RCC 7860 (cell line): ENCODE measurements at places on chromosomes 13 and 19.

DNA sequence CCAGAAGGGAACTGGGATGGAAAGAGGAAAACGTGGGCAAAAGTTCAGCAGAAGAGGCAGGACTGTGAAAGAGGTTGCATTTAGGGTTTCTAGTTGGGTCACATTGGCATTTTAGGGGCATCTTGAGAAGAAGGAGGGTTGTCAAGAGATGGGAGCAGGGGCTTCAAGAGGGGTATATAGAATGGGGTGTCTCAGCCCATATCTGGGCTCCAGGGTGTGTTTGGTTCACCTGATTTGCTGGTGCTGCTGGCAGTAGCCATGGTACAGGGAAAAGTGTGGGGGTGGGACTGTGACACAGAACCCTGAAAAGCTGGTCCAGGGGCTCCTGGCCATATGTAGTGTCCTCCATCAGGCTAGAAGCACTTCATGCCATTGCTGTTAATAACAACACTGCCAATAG is 22.5 kb downstream of the MAST3 start:
- DNase-seq, result no peak

DNA sequence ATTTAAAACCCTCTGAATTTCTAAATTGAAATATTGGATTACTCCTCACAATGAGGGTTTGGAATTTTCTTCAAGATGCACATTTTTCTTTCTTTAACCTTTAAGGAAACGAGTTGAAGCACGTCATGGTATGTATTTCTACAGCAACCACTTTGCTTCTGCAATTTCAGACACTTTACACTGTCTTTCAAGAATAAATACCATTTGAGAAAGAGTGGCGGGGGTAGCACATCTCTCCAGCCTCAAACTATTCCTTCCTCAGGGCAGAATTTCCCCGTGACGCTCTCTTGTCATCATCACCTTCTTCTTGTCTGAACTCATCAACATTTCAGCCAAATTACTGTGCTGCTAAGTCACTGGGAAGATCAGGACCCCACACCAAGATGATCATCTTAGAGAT is 1073.4 kb downstream of the EFNB2 start:
- no peak for DNase-seq

- no peak for DNase-seq
Observed at GRCh38 chr13:39016787-39017186, 21.1 kb downstream of the PROSER1 start.

GRCh38 chr19:16871871-16872270 is 16.9 kb upstream of the F2RL3 start:
- DNase-seq, result no peak

- no peak for DNase-seq
Observed at GRCh38 chr19:57557659-57558058, 2.0 kb downstream of the ZNF550 start.

DNA sequence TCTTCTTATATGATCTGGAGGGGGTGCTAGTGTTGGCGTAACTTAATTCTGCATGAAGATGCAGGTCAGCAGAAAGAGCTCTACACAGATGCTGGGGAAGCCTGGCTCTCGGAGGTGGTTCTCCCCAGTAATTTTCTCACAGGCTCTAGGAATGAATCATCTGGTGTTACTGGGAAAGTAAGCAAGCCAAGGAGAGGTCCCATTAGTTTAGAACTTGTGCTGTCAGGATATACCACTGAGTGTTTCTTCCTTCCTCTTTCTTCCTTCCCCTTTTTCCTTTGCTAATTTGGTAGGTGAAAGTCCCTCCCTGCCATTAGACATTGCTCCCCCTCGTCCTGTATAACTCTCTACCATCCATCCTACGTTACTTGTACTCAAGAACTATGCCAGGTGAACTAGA is 68.3 kb downstream of the ATP8A2 start:
- no peak for DNase-seq

- no peak for DNase-seq
Observed at GRCh38 chr13:32902029-32902780, 114.0 kb upstream of the KL start.

DNA sequence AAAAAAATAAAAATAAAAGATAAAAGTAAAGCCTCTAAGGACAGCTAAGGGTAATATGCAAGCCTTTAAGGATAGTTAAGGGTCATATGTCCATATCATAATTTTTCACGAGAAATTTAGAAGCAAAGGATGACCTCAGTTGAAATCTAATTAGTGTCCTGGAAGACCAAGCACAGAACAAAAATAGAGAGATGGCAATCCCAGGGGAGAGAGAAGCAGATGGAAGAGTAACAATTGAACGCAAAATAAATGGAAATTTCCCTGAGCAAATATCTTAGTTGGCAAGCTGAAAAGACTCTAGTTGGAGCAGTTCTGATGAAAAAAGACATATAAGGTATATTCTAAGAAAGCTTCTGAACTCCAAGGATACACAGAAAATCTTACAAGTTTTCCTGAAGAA is 275.4 kb downstream of the NALCN start:
- DNase-seq, result no peak

GRCh38 chr13:35139591-35139990 is 197.5 kb downstream of the NBEA start:
- no peak for DNase-seq

DNA sequence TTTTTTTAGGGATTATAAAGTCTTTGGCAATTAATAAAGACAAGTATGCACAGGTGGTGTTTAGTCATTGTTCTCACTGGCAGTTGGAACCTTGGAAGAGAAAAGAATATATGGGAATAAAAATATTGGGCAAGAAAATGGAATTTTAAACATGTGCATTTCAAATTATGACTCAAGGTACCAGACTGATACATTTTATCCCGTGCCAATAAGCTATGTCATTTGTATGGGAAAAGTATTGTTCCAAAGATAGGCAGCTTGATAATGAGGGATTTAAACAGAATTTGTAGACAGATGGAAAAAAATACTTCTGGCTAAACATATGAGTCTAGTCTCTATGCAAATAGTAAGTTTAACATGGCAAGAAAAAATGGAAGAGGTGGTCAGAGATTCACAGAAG is 169.5 kb upstream of the UFM1 start:
- DNase-seq, result no peak

DNA sequence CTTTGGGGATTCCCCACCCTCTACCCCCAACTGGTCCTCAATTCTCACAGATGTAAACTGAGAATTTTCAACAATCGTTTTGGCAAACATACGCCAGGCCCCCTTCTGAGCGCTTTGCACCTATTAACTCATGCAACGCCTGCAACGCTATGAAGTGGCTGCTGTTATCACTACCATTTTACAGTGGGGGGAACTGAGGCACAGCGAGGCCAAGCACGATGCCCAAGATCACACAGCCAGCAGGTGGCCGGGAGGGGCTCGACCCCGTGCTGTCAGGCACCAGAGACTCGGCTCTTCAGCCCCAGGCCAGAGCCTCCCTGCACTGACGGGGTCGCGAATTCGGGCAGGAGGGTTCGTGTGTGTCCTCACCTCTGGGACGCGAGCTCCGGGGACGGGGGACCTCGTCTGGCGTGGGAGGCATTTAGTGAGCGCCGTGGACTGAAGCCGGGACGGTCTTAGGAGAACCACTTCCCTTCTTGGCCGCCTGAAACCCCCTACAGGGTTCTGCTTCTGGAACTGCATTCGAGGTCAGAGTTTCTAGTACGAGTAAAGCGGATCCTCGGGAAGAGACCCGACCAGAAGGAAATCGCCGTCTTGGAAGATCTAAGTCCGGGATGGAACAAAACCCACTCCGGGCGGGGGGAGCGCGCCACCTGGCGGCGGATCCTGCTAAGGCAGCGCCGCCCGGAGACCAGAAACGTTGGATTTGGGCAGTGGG is 21.0 kb downstream of the ZNF114 start:
- DNase-seq, result peak; percentile 38

DNA sequence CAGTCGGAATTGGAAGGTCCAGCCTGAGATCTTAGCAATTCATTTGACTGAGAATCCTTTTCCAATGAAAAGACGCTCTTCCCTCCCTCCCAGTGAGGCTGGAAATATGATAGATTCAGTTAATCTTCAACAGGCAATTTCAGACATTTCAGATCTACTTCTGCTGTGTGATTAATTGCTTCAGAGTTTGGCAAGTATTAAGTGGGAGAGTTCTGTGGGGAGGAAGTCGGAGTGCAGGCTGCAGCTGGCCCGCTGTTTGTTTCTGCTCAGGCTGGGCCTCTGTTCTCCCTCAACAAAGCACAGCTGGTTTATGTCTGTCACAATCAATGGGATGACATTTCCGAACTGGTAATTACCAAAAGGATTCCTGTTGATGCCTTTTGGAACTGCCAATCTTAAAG is 178.2 kb downstream of the NDFIP2 start:
- no peak for DNase-seq

DNA sequence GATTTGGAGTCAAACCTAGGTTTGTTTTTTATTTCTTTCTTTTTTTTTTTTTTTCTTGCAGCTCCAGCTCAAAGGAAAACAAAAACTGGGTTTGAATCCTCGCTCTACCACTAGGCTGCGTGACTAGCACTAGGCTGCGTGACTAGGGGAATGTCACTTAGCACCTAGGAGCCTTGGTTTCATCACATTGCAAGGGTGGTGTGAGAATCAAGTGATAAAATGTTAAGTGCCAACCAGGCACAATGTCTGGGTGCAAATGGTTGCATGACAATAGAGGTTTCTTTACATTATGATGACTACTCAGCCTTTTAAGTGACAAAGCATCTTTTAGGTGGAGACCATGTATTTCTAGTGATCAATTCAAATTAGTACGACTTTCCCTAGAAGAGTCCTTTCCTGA is 27.9 kb downstream of the RCBTB2 start:
- no peak for DNase-seq

DNA sequence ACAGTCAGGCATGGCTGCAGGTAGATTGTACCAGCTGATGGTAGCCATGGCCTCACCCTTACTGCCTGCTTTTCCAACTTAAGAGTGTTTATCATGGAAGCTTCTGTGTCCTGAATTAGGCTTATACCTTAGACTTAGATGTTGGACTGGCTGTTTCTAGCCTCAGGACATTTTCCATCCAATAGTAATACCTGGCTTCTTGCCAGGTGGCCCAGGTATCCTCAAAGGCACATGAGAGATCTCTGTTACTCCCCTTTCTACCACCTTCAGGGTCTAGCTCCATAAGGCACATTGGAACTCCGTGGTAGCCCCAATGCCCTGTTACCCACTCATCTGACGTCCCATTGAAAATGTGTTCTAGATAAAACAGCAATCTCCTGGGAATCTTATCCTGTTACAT is 407.5 kb downstream of the SPRY2 start:
- no peak for DNase-seq

GRCh38 chr13:112675366-112675756 is 14.5 kb upstream of the ATP11A start:
- DNase-seq, result no peak

DNA sequence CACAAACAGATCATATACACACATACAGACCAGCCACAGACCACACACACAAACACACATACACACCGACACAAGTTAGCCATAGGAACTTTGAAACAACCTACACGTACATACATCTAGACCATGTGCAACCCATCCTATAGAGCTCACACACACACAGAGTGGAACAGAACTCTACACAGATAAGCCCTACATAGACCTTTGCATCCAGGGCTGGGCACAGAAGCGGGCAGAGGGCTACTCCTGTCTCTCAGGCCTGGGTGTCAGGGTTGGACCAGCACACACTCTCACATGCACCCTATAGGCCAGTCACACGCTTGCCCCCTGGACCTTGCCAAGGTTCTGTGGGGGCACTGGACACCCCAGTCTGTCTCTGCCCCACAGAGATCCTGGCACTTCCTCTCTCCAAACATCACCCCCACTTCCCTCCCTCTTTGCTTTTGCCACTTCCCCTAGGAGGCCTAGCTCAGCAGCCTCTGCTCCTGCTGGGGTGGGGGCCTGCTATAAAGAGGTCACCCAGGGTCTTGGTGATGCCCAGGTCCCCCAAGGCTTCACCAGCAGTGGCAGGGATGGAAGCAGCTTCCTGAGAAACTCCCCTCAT is 5.8 kb upstream of the JUNB start:
- no peak for DNase-seq

- DNase-seq, result no peak
Observed at GRCh38 chr19:11463391-11463790, 17.5 kb downstream of the ELAVL3 start.

GRCh38 chr19:2574478-2574931 is 98.6 kb downstream of the GADD45B start:
- no peak for DNase-seq

DNA sequence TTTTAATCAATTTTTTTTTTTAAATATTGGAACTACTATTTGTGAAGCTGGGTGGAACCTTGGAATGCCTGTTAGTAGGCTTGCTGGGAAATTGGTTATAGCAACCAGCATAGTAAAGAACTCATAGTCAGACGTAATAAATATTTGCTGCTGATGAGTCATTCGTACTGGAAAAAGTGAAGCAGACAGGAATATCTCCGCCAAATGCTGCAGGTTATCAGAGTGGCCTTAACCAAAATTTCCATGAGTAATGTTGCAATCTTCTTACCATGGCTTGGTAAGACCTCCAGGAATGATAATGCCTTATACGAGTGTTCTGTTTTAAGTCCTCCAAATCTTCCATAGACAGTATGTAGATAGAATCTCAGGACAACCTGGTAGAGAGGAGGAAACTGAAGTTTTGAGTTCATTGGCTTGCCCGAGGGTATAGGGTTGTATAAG is 34.2 kb downstream of the MBNL2 start:
- DNase-seq, result peak; percentile 98

GRCh38 chr19:14440049-14440448 is 6.9 kb downstream of the PKN1 start:
- no peak for DNase-seq

DNA sequence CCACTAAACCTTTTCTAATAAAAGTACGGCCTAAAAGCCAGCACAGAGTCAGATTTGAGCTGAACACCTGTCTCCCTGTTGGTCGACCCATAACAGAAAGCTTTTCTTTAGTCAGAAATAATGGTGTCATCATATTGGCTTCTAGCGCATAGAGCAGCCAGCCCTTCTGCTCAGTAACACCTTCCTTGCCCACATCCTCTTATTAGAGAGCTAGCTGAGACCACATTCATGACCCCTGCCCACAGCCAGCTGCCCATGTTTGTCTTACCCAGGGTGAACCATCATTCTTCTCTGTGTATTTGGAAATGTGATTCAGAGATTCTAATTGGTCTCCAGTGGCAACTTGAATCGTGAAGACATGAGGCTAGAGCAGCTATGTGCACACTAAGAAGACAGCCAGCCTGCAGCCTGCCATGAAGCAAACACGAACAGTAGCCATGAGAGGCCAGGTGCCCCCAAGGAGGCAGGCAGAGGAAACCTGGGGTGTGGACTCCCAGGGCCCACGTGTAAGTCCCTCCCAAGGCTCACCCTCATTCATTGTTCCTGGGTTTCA is 82.3 kb upstream of the PDCD5 start:
- no peak for DNase-seq

- DNase-seq, result no peak
Observed at GRCh38 chr13:113318956-113319355, 21.9 kb downstream of the LAMP1 start.

DNA sequence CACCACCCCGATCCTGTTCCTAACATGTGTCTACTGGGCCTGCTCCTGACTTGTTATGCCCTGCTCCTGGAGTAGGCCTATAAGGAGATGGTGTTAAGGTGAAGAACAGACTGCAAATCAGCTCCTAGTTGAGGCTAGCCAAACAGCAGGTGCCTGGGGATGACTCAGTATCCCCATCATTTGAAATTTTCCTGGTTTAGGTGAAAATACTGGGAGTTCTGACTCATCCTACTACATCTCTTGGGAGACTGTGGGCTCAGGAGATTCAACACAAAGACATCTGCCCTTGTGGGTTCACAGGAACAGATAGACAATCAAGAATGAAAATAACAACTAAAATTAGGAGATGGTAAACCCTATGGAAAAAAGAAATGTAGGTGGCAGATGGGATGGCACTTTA is 41.2 kb downstream of the BRD4 start:
- no peak for DNase-seq

- DNase-seq, result no peak
Observed at GRCh38 chr19:18507021-18507726, 14.7 kb downstream of the ELL start.

- no peak for DNase-seq
Observed at GRCh38 chr19:46783670-46784069, 4.7 kb downstream of the SLC1A5 start.
